ENCODE measurements at places on chromosomes 3 and 15.

- no peak for DNase-seq
Measured at GRCh38 chr3:191350396-191351090, 20.2 kb upstream of the UTS2B start.

GRCh38 chr3:141928631-141929270 is 52.3 kb downstream of the ATP1B3 start:
- no peak for DNase-seq

- no peak for DNase-seq
Measured at GRCh38 chr15:73373221-73373620, 4.5 kb upstream of the HCN4 start.

GRCh38 chr15:60569596-60569995 is 90.7 kb upstream of the ICE2 start:
- DNase-seq = no peak

GRCh38 chr15:69194025-69194827 is 33.8 kb downstream of the GLCE start:
- DNase-seq = no peak

DNA sequence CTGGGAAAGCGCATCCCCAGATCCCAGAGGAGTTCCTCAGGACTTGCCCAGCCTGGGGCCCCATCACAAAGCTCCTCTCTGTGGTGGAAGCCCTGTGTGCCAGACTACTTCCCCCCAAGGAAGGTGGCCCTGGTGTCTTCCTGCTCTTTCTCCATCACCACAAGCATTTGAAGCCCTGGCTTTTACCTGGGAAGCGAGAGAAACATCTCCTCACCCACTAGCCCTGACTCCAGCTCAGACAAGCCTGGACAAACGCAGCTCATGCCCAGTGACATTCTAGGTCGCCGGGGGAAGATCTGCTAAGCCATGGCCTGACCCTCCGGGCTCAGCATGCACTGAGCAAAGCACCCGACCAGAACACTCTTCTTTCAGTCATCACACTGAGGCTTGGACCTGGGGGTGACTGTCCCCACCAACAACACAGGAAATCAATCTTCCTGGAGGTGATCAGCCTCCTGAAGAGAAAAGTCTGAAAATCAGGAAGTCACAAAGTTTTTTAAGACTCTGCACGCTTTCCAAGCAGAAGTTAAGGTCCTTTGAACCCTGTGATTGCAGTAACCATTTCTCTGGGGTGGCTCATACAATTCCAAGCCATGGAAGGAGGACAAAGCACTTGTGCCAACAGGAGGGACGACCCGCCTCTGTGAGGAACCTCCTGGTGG is 40.8 kb downstream of the KLHL25 start:
- no peak for DNase-seq

- no peak for DNase-seq
Measured at GRCh38 chr3:51547274-51547673, 8.8 kb downstream of the RAD54L2 start.

DNA sequence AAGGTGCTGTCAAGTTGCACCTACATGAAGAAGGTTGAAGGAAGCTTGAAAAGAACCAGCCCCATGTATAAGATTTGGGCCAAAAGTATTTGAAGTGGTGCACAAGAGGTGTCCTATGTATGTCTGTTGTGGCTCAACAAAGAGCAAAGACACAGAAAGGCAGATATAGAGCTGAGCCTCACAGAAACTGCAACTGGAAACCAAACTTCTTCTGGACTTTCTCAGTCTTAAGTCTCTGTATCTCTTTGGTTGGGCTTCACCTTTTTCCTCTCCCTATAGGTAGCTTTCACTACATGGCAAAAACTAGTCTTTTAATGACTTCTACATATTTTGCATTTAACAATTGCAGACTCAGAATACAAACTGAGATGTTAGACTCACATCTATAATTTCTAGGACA is 8.8 kb upstream of the CMC1 start:
- DNase-seq = no peak

GRCh38 chr3:78174821-78175220 is 1134.9 kb downstream of the ROBO2 start:
- DNase-seq = no peak

DNA sequence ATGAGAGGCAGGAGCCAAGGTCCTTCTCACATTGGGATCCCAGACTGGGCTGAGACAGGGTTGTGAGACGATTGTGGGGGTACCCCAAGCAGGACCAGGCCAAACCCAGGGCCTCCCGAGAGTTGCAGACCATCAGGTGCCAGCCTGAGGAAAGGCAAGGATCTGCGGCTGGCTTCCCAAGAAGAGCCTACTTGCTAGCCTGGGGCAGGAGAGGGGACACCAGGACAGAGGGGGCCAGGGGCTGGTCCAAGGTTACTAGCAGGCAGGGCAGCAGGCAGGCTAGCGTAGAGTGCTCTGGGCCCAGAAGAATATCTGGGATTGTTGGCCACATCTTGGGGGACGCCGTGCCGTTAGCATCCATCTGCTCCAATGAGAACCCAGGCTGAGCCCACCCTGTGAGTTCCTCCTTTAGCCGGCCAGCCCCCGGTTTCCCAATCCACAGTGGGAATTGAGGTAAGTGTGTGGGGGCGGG is 546 bp downstream of the CISH start:
- no peak for DNase-seq

- DNase-seq = no peak
Measured at GRCh38 chr3:25768851-25769250, 14.4 kb downstream of the NGLY1 start.

- no peak for DNase-seq
Measured at GRCh38 chr15:90959894-90960293, 5.2 kb downstream of the RCCD1 start.

GRCh38 chr3:102174312-102174712 is 260.5 kb upstream of the ZPLD1 start:
- no peak for DNase-seq

GRCh38 chr15:60626669-60627068 is 147.7 kb upstream of the ICE2 start:
- DNase-seq = no peak

DNA sequence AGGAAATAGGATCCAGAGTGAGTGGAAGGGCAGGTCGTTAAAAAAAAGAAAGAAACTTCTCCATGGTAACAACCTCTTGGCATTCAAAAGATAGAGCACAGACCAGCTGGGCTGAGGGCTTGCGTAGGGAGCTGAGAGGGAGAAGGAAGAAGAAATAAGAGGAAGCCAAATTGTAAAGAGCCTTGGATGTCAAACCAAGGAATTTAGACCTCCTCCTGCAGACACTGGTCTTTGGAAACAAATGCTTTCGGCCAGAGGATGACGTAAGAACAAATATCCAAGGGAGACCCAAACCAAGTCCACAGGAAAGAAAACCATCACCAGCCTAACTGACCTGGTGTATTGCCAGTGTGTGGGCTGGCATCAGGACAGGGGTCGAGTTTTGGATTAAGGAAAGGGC is 155.2 kb downstream of the UACA start:
- DNase-seq = no peak

DNA sequence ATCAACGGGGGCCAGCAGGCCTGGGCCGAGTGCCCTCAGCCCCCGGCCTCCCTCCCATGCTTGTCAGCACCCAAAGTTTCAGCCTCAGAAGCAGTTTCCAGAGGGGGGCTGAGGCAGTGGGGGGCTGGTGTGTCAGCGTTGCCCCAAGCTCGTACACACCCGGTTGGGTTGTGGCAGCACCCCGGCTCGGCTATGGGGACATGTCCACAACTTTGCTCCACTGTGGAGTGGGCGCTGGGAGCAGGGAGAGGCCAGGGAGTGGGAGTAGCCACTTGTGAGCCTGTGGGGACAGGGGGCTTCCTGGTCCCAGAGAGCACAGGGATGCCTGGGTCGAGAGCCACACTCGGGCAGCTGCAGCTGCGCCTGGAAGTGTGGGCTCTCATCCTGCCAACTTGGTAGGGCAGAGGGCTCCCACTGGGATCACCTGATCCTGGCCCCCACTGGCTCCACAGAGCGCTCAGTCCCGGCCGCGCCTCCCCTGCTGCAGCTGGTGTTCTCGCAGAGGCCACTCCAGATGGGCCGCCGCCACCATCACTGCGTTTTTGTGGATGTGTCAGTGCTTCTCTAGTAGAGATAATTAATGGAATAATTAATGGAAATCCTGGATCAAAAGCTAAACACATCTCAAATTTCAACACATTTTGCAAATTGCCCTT is 75.1 kb downstream of the NR1D2 start:
- no peak for DNase-seq

DNA sequence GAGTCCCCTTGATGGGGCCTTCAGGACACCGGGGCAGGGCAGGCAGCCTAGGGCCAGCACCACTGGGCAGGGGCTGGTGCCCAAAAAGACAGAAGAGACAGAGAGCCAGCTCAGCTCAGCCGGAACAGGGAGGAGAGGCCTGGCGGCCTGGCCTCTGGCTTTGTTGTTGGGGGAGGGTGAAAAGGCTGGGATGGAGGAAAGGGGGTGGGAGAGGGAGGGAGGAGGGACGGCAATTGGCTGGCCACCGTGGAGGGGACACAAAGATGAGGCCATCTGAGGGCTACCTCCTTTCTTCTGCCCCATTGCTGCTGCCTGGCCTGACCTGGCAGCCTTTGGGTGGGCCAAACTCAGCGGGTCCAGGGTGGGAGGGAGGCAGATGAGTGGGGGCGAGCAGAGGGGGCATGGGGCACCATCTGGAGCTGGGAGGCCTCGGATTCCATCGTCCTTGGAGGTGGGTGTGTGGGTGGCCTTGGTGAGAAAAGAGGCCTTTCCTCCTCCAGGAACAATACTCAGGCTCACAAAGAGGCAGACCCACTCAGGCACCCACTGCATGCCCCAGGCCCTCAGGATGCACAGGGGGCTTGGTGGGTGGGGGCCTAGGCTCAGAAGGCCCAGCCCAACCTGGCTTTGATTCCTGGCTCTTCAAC is 9.3 kb downstream of the EFCC1 start:
- DNase-seq = no peak

- DNase-seq = no peak
Measured at GRCh38 chr3:14401692-14402303, 608 bp upstream of the SLC6A6 start.

DNA sequence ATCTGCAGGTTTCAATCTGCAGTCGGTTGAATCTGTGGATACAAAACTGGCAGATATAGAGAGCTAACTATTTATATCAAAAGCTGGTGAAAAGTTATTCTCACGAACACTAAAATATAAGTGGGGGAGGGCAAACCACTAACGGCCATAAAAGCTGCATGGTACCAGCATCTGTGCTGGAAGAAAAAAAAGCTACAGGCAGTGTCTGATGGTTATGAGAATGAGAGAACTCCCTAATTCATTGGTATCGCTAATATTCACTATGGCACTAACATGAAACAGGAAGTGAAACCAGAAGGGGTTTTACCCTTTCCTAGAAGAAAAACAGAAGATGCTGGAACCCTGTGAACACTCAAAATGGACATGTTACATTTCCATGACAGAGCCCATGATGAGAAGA is 15.9 kb downstream of the CEP70 start:
- no peak for DNase-seq

GRCh38 chr3:45212095-45212468 is 14.0 kb downstream of the TMEM158 start:
- no peak for DNase-seq

GRCh38 chr15:101521591-101521990 is 32.1 kb upstream of the PCSK6 start:
- no peak for DNase-seq

- peak; percentile 21 for DNase-seq
Measured at GRCh38 chr3:141000027-141000663, 51.0 kb upstream of the SPSB4 start.

GRCh38 chr3:53921296-53921695 is 29.6 kb upstream of the SELENOK start:
- no peak for DNase-seq

DNA sequence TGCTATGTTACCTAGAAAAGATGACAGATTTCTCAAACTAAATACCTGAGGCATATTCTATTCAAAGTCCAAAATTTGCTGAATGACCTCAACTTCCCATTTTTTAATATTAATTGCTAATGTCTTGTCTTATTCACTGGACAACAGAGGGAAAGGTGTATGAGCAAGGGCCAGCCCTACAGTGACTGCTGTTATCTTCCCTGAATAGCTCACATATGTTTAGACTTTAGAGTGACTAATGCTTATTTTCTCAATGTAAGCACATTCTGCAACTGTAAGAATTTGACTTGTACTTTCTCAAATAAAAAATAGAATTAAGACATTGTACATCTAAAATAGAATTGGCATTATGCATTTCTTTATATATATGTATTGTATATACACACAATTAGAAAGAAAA is 26.5 kb upstream of the AADACL2 start:
- no peak for DNase-seq

- DNase-seq = no peak
Measured at GRCh38 chr3:152517502-152517901, 248.8 kb downstream of the MBNL1 start.

- DNase-seq = no peak
Measured at GRCh38 chr15:83692746-83693581, 39.0 kb downstream of the ADAMTSL3 start.

- no peak for DNase-seq
Measured at GRCh38 chr15:23566651-23567050, 1.2 kb downstream of the MKRN3 start.

GRCh38 chr3:113285741-113286140 is 74.4 kb downstream of the BOC start:
- DNase-seq = no peak

- DNase-seq = no peak
Measured at GRCh38 chr15:33865416-33865815, 102.9 kb upstream of the CHRM5 start.

DNA sequence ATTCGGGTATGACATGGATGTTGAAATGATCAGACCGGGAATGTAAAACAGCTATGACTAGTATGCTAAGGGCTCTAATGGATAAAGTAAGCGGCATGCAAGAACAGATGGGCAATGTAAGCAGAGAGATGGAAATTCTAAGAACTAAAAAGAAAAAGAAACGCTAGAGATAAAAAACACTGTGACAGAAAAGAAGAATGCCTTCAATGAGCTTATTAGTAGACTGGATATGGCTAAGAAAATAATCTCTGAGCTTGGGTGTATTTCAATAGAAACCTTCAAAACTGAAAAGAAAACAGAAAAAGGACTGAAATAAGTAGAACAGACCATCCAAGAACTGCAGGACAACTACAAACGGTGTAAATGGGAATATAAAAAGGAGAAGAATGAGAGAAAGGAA is 101.2 kb downstream of the HES1 start:
- DNase-seq = no peak

GRCh38 chr15:43199945-43200488 is 14.8 kb downstream of the CCNDBP1 start:
- DNase-seq = no peak

Data from NCI-H1930 (cell line).